Chondrocyte (in vitro differentiated cells): ENCODE measurements at places on chromosomes 13 and 19. TPM values are rescaled to one million over a fixed set of nuclear protein-coding genes. Genes with fewer than 3 reads are reported as not detected.

DNA sequence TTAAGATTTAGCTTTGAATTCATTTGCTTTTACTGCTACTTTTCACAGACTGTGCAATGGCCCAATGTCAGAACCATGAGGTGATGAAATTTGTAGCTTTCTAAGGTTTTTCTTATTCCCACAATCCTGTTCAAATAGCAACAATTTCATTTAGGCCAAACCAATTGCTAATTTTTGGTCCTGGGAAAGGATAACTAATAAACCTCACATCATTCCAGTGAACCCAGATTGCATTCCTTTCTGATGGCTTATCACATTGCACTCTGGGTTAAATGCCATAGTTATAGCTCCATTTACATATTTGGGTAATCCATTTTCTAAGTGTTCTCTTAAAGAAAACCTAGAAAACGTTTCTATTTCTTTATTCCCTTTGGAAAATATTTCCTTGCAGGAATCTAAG is 22.9 kb upstream of the POMP start:
- DNase-seq = no peak

KLK7 gene
- total RNA-seq = not detected in 3 replicates

DNA sequence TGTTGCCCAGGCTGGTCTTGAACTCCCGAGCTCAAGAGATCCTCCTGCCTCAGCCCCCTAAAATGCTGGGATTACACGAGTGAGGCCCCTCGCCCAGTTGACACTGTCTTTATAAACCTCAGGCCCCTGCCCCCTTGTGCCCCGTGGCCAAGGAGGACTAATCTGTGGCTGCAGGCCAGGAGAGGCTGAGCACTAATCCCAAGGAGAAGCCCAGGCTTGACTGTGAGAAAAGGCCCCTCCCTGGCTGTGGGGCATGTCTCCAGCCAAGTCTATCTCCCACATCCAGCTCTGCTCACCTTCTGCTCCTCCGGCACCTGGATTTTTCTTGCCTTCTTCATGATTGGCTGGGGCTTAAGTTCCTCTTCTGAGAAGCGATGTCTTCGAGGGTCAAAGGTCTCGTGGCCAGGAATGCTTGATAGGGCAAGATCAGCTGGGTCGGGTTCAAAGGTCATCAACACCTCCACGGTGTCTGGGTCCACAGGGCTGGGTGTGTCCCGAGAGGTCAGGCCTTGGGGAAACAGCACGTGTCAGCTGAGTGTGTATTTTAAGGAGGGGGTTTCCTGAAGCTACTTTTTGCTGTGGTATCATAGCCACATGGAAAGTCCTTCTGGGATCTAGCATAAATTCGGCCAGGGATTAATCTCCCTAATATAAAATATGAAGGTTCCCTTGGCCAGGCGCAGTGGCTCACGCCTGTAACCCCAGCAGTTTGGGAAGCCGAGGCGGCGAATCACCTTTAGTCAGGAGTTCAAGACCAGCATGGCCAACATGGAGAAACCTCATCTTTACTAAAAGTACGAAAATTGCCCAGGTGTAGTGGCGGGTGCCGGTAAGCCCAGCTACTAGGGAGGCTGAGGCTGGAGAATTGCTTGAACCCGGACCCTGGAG is 3.8 kb downstream of the DBP start:
- no peak for DNase-seq

ZNF564 gene
- total RNA-seq = 5.7 to 8.9 TPM (median 6.5 TPM) in 3 replicates

DNA sequence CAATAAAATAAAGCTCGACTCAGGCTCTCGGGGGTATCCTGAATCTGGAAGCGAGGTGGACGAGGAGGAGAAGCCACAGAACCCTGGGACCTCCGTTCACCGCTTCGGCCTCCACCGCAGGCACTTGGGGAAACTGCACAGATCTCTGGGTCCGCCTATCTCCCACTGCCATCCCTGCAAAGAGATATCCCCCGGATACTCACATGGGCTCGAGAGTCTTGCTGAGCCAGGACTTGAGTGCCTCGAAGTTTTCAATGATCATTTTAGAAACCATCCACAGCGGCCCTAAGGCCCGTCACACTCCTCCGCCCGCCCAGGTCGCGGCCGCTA is 589 bp downstream of the RBM26 start:
- no peak for DNase-seq

GRCh38 chr13:53445686-53446085 is 417.1 kb downstream of the OLFM4 start:
- DNase-seq = no peak

GRCh38 chr19:52007451-52007805 is 583 bp downstream of the ZNF615 start:
- peak; percentile 34 for DNase-seq

- no peak for DNase-seq
Observed at GRCh38 chr13:111911121-111911720, 155.7 kb upstream of the SOX1 start.

GRCh38 chr19:40006273-40006691 is 9.4 kb downstream of the ZNF546 start:
- no peak for DNase-seq

DNA sequence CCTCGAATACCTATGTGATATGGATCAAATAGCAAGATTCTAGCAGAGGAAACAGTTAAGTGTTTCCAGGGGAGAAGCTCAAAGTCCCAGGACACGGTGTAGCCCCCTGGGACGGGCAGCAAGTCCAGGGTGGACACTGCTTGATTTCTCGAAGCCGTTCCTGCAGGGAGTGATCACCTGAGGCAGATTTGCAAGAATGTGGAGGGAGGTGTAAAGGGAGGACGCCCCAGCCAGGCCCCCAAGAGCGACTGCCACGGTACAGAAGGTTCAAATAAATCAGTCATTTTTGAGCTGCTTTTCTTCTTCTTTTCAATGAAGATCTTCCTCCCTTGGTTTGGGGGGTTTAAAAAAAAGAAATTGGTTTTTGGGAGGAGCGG is 41.4 kb downstream of the KLF2 start:
- no peak for DNase-seq

PIBF1 gene
- total RNA-seq = 18.2 to 29.9 TPM (median 20.7 TPM) in 3 replicates

DNA sequence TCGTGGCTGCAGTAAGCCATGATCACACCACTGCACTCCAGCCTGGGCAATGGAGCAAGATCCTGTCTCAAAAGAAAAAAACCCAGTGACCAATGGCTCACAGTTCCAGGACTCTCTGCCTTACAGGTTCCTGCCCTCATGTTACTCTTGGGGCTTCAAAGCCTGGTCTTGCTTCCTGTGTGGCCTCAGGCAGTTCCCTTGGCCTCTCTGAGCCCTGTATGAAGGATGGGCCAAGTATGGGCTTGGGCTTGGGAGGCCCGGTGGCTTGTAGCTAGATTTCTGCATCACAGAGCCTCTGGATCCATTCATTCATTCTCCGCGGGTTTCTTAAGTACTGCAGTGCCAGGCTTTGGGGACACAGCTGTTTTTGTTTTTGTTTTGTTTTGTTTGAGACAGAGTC is 780 bp upstream of the TSPAN16 start:
- no peak for DNase-seq

DNA sequence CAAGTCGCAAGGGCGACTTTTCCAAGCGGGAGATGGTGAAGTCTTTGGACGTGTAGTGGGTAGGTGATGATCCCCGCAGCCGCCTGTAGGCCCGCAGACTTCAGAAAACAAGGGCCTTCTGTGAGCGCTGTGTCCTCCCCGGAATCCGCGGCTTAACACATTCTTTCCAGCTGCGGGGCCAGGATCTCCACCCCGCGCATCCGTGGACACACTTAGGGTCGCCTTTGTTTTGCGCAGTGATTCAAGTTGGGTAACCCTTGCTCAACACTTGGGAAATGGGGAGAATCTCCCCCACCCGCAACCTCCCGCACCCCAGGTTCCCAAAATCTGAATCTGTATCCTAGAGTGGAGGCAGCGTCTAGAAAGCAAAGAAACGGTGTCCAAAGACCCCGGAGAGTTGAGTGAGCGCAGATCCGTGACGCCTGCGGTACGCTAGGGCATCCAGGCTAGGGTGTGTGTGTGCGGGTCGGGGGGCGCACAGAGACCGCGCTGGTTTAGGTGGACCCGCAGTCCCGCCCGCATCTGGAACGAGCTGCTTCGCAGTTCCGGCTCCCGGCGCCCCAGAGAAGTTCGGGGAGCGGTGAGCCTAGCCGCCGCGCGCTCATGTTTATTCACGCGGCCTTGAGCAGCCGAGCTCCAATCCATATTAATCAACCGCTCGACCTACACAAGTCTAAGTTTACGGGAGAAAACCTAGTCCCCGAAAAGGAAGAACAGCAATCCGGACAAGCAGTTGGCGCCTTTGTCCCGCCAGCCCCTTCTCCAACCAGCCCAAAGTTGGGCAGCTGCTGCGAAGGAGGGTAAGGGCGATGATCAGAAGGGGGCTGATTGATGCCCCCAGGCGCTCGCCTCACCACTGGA is 9.9 kb downstream of the SOX21 start:
- no peak for DNase-seq

- DNase-seq = no peak
Observed at GRCh38 chr19:44645407-44646048, 1.8 kb downstream of the PVR start.

DNA sequence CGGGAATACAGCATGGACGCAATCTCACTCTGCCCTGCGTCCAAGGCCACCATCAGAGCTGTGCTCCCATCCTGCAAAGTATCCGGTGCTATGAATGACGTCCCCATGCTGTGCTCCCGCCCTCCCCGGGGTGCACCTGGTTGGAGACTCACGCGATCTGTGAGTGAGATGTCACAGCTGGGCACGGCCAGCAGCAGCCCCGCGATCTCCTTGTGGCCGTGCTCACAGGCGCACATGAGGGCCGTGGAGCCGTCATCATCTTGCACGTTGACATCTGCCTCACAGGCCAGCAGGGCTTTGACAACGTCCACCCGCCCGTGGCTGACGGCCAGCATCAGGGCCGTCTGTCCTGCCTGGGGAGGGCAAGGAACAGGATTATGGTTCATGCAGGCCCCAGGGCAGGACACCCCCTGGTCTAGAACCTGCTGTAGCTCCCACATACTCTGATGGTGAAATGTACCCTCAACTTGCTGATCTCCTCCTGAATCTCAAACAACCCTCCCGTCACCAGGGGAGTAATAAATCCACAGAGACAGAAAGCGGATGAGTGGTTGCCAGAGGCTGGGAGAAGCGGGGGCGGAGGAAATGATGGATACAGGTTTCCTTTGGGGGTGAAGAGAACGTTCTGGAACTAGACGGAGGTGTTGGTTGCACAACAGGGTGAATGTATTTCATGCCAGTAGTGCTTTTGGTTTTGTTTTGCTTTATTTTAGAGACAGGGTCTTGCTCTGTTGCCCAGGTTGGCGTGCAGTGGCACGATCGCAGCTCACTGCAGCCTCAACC is 14.5 kb upstream of the SPC24 start:
- no peak for DNase-seq

GRCh38 chr13:101612735-101613134 is 160.3 kb downstream of the ITGBL1 start:
- no peak for DNase-seq

HCST gene
- 0.50 to 1.0 TPM in 2 of 3 replicates, not detected in the other for total RNA-seq

- DNase-seq = no peak
Observed at GRCh38 chr13:102870677-102871415, 25.0 kb downstream of the ERCC5 start.

DNA sequence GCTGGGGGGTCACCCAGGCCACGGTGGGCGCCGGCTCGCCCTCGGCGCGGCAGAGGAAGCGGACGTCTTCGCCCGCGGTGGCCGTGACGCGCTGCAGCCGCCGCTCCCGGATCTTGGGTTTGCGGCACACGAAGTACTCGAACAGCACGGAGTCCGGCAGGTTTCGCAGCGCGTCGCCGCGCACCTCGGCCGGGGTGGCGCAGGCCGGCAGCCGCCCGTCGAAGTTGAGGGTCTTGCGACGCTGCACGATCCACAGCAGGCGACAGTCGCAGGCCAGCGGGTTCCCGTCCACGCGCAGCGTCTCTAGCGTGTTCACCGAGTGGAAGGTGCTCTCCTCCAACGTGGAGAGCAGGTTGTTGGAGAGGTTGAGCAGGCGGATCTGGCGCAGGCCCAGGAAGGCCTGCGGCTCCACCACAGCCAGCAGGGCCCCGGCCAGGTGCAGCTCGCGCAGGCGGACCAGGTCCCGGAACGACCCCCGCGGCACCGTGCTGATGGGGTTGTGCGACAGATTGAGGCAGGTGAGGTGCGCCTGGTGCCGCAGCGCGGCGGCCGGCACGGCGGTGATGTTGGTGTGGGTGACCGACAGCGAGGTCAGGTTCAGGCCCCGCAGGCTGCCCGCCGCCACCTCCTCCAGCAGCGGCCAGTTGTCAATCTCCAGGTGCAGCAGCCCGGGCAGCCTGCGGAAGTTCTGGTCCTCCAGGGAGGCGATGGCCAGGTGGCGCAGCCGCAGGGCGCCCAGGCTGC is 8.6 kb upstream of the PEAK3 start:
- DNase-seq = no peak

DNA sequence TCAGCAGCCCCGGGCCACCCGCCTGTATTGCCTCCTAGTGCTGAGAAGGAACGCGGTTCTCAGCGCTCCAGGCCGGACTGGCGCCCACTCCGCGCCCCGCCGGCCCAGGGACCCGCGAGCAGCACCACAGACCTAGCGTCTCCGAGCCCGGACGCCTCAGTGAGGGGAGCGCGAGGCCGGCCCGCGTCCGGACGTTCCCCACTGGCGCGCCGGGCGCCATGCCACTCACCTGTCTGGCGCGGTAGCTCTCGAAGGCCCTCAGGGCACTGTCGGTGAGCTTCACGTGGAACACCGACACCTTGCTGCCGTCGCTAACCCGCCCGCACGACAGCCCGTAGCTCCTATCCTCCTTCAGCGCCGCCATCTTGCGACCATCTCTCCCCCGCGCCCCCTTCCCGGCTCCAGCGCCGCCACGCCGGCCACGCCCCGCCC is at the start of gene ELL:
ELL (minus strand) TSS at position 379 of the 432 bp plus-strand sequence; CDS start at position 364, 15 bp downstream.
- no peak for DNase-seq

- DNase-seq = no peak
Observed at GRCh38 chr13:85497652-85498051, 301.6 kb downstream of the SLITRK6 start.

- no peak for DNase-seq
Observed at GRCh38 chr13:20847296-20847695, 55.2 kb downstream of the XPO4 start.

DNA sequence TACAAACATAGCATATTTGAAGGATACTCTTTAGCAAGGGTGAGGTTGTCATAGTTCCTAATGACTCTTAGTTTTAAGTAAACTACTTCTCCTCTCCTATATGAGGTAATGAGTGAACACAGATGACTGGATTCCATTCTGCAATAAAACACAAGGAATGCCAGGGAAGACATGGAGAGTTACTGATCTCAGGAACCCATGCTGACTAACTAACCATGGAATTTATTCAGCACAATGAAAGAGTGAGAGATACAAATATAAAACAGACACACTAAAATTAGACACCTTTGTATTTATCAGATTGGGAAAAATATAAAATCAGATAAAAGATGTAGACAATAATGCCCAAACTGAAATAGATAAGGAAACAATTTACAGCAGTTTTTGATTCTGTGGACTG is 1525.9 kb upstream of the SLC10A2 start:
- DNase-seq = no peak

DNA sequence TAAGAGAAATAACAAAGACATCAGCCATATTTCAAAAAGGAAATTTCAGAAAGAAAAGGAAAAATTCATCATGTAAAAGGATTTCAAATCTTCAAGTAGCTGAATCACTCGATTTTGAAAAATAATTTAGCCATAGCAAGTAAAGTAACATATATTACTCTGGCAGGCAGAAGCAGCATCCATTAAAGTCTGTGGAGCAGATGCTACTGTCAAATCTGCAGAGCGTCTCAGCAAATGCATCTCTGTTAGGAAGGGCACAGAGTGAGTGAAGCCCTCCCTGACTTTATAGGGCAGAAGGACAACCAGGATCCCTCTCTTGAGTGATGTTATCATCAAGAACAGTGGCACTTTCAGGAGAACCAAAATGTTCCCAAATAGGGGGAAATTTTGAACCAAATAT is 445.5 kb downstream of the EFNB2 start:
- no peak for DNase-seq

ARHGAP33 gene
- 8.5 to 14.6 TPM (median 12.0 TPM) in 3 replicates for total RNA-seq
